ENCODE measurements at places on chromosomes 3 and 15.

- DNase-seq, result no peak
Observed at GRCh38 chr15:69666921-69667811, 214.5 kb downstream of the RPLP1 start.

DNA sequence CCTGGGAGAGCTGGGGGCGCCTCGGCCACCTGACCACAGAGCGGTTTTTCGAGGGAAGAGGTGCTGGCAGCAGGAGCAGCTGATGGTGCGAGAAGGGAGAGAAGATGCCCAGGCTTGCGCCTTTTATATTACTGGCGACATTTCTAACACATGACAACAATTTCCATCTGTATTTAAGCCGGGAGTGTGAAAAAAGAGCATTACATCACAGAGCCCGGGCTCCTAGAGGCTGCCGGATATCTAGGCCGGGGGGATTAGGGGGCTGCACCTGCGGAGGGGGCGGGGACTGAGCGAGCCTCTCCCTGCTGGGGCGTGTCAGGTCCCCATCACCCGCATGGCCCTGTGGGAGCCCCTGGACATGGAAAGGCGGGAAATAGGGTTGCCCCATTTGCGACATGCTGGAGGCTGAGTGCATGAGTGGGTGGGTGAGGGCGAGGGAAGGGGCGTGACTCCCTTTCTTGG is 440.7 kb downstream of the MAGI1 start:
- no peak for DNase-seq

GRCh38 chr3:13839253-13839652 is 40.6 kb downstream of the WNT7A start:
- no peak for DNase-seq

GRCh38 chr3:58013973-58014649 is 5.9 kb downstream of the FLNB start:
- no peak for DNase-seq

DNA sequence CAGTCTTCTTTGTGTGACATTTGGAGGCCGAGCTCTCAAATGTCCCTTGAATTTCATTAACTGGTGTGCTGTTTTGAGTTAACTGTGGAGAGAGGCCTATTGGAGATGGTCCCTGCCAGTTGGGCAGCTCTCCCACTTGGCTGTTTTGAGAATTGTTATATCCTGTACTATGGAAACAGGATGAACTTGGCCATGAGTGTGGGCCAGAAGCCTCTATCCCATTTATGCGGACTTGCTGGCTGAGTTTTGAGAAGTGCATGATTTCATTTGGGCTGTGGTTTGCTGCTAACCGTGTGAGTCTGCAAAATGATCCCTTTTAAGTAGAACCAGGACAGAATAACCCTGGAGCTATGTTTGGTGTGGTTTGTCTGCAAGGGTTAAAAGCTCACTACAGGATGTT is 366.0 kb downstream of the PTPRG start:
- DNase-seq, result no peak

DNA sequence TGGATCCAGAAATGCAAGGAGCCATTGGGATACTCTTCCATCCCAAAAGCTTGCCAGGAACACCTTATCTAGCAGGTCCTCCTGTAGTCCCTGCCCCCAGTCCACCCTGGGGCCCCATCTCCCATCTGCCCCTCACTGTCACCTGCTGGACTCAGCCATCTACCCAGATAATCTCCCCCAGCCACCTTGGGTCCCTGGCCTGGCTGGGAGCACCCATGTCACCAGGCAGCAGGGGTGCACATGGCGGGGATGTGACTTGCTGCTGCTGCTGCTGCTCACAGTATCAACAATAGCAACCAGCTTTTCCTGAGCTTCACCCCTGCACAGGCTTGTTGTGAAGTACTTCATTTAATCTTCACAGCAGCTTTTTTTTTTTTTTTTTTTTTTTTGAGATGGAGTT is 12.6 kb downstream of the PTH1R start:
- DNase-seq, result no peak

DNA sequence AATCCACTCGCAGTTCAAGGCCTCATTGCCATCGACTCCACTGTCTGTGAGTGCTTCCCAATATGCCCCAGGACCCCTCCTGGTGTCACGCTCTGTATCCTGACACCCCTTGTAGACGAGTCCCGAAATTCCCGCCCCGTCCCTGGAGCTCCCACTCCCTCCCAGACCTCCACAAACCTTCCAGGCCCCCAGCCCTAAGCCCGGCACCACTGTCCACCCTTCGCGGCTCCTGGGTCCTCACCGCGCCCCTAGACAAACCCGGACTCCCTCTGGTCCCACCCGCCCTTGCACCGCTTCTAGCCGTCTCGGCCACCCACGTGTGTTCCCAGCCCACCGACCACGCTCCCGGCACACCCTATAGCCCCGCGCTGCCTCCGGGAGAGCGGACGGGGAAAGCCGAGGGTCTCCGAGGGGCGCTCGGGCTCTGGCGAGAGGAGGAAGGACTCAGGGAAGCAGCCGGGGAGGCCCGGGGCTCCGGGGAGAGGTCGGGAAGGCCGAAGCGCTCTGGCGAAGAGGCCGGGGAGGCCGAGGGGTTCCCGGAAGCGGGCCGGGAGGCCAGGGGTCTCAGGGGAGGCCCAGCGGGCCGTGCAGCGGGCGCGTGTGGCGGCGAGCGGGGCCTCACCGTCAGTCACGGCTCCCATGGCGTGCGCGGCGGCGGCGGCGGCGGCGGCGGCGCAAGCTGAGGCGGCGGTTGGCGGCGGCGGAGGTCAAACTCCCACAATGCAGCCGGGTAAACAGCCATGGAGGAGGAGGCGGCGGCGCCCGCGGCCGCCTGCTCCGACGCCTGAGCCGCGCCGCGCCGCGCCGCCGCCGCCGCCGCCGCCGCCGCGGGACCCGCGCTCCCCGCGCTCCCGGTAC is at the start of the genes ATXN7 and THOC7:
ATXN7 (plus strand) TSS at position 718 of the 858 bp plus-strand sequence. CDS start 48,732 bp downstream, outside the sequence.
THOC7 (minus strand) TSS at position 656 of the 858 bp plus-strand sequence; CDS start at position 641, 15 bp downstream.
- no peak for DNase-seq

GRCh38 chr15:63469190-63469589 is 35.2 kb upstream of the USP3 start:
- no peak for DNase-seq

DNA sequence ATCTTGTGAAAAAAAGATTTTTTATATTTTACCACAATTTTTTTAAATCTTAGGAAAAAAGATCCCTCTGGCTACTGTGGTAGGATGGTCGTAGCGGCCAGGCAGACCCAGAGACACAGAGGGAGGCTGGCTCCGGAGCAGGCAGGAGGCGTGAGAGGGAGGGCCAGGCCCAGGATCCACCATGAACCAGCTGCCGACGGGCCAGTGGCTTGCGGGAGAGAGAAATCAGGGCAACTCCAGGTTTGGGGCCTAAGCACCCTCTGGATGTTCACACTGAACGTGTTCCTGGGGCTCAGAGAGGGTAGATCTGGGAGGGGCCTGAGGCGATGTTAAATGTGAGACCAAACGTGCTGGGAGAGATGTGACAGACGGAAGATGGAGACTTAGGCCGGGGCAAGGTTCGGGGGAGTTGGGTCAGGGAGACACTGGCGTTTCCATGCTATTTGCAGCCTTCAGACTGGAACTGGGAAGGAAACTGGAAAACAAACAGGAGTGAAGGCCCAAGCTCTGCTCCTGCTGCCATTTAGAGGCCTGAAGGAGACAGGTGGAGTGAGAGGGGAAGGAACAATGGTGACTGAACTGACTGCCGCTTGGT is 1.6 kb upstream of the VILL start:
- DNase-seq, result no peak

GRCh38 chr3:57130571-57131209 is 34.5 kb downstream of the IL17RD start:
- peak; percentile 19 for DNase-seq

DNA sequence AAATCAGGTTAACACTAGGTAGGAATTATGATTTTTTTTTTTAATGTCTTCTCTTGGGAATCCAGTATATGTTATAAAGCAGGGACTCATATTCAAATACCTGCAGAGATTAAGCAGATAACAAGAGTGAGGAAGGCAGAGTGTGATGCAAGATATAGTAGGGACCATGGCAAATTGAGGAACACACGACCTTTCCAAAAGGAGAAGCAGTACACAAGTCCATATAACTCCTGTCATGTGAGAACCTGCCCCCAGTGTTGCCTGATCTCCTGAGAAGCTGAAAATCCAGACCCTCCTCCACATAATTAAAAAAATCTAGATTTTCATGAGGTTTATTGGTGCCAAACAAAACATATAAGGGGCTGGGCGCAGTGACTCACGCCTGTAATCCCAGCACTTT is 3.6 kb downstream of the RFC4 start:
- DNase-seq, result no peak

- no peak for DNase-seq
Observed at GRCh38 chr3:114794894-114795630, 352.0 kb downstream of the ZBTB20 start.

GRCh38 chr15:35630985-35631384 is 85.0 kb upstream of the DPH6 start:
- DNase-seq, result no peak

DNA sequence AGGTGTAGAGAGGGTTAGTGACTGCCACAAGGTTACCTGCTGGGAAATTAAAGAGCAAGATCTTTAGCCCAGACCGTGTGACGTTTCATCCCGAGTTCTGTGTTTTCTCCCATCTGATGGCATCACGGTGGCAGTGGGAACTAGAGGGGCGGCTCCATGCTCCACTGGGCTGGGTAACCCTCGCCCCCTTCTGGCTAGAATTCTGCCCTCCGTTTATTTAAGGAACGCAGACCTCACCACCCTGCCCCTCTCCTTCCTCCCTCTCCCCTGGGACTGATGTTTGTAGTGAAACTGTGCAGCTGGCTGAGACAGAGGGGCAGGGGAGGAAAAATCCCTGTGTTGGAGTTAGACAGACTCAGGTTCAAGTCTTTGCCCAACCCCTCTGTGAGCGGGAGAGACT is 65.6 kb downstream of the ITGA11 start:
- DNase-seq, result no peak

DNA sequence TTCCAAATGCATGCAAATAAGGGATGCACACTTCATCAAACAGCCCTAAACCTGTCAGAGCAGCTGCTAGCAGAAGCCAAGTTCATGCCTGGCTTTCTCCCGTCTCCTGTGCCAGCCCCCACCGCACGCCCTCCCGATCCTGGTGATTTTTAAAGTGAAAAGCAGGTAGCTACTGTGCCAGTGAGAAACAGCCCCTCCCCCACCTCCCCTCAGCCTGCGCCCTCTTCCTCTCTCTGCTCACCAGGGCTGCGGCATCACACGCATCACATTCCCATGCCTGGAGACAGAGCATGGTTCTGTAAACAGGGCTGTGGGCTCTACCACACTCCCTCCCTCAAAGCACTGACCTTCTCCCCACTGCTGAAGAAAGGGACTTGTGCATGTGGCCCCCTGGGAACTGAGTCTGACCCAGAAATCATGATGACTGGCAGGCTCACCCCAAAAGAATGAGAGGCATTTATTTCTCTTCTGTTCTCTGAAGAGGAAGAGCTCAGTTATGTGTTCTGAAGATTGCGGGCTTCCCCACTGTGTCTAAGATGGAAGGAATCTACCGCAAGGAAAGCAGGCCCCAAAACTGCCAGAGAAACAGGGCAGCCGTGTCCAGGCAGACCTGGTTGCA is 14.5 kb upstream of the SLC6A1 start:
- DNase-seq, result no peak

- DNase-seq, result no peak
Observed at GRCh38 chr15:65824941-65825544, 33.0 kb upstream of the DENND4A start.

- DNase-seq, result no peak
Observed at GRCh38 chr3:195715583-195716266, 5.1 kb upstream of the MUC20 start.
